ENCODE measurements at places on chromosomes 3 and 15.

- DNase-seq = no peak
These were observed 431.0 kb upstream of the ATP10A start for GRCh38 chr15:26294059-26294689.

- peak; percentile 91 for DNase-seq
These were observed 12.4 kb upstream of the CACNA2D2 start for GRCh38 chr3:50515565-50516439.

DNA sequence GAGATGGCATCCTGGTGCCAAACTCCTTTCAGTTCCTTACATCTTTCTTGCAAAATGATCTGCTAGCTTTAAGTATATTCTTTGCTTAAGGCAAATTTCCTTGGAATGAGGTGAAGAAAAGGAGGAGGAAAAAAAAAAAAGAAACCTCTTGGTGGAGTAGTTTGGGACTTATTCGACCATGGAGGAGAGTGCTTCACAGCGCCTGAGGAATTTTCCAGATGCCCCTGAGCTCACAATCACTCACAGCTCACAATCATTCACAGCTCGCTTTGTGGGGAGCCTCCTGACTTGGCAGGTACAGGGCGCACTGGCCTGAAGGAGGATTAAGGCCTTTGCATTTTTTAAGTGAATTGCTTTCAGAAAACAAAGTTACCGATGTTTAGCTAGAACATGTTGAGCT is 53.9 kb downstream of the BOC start:
- DNase-seq = no peak

DNA sequence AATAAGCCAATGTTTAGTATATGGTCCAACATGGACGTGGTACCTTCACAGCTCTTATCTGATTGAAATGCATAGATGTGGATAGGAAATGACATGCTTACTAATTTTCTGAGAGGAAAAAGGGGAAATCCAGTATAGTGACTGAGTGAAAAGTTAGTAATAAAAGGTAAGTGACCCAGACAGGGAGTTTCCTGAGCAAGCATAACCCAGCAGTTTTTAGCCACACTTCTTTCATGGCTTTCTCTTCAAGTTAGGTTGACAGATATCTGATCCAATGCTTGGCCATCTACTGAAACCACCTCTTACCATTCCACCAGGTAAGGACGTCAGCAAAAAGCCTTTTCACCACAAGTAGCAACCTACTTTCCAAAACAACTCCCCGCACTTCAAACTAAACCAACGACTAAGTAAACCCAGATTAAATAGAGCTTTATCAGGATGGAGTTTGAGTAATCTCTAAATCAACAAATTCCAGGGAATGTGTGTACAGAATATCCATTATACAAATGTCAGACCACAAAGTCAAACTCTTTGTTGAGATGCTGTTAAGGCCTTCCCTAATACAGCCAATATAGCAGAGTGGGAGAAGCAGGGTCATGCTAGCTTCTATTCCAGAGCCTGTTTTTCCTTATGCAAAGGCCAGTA is 329.7 kb downstream of the RORA start:
- DNase-seq = no peak

GRCh38 chr3:141894524-141895176 is 18.2 kb downstream of the ATP1B3 start:
- DNase-seq = peak; percentile 20

DNA sequence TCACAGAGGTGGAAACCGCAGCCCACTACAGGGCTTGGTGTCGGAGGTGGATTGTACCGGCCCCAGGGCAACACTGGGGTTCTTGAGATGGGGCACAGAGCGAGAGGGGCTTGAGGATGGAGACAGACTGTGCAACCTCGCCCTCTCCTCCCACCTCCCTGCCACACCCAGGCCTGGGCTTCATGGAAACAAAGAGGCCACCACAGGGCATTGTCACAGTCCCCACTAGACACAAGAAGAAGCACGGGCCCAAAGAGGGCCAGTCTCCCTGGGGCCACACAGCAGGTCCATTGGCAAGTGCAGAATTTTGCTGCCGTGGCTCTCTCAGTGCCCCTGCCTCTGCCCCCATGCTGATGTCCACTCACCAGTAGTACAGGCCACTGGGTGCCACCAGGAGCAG is 4.1 kb upstream of the CALML4 start:
- no peak for DNase-seq

- no peak for DNase-seq
These were observed 43.4 kb downstream of the HCN4 start for GRCh38 chr15:73325191-73325861.

GRCh38 chr3:107431246-107432012 is 54.2 kb downstream of the CCDC54 start:
- peak; percentile 79 for DNase-seq

DNA sequence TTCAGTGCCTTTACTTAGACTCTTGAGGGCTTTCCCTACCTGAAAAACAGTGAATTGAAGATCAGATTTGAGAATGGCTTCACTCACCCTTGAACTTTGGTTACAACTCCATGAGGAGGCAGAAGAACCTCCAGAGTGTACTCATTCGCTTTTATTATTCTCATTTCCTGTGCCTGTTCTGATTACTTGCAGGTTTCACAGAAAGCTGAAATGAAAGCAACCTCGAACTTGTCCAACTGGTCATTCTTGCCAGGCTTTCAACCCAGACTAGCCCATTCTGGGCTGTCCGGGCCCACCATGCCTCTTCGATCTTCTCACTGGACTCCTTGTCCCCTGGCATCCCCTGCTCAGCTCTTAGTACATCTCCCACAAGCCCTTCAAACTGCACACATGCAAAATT is 20.2 kb upstream of the THUMPD3 start:
- DNase-seq = no peak

DNA sequence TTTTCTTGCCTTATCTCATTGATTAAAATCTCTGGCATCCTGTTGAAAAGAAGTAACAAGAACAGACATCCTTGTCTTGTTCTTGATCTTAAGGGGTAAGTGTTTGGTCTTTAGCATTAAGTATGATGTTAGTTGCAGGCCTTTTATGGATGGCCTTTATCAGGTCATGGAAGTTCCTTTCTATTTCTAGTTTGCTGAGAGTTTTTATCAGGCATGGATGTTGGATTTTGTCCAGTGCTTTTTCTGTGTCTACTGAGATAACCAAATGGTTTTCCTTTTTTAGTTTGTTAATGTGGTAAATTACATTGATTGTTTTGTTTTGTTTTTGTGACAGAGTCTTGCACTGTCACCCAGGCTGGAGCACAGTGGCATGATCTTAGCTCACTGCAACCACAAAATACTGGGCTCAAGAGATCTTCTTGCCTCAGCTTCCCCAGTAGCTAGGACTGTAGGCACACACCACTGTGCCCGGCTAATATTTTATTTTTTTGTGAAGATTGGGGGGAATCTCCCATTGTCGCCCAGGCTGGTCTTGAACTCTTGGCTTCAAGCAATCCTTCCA is 26.3 kb downstream of the MRAS start:
- no peak for DNase-seq

DNA sequence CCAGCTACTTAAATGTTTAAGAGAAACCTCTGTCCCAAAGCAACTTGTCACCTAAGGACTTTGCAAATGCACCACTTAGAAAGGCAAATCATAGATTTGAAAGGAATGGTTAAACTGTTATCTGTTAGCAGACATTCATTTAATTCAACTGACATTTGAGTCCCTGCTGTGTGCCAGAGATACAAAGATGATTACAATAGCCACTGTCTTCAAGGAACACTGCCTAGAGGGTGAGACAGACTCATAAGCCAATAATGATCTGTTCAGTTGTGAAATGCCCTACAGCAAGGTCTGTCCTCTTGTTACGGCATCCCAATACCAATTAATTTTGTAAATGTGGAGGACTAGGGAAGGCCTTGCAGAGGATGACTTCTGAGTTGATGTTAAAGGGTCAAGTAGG is 113.1 kb downstream of the ATG7 start:
- DNase-seq = no peak

DNA sequence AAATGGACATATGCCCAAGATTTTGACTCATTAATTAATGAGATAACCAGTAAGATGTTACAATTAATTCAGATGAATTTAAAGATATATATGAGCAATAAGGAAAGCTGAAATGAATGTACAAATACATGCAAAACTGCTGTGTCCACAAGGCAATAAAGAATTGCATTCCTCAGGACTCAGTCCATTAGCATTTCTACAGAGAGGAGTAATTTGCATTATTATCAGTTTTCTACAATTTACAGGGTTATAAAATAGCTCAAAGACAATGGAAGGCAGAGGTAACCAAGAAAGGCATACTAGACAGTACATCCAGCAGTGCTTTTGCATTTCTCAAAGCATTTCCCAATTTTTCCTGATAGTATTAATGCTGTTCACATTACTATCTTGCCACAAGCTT is 377.1 kb upstream of the GOLIM4 start:
- no peak for DNase-seq

DNA sequence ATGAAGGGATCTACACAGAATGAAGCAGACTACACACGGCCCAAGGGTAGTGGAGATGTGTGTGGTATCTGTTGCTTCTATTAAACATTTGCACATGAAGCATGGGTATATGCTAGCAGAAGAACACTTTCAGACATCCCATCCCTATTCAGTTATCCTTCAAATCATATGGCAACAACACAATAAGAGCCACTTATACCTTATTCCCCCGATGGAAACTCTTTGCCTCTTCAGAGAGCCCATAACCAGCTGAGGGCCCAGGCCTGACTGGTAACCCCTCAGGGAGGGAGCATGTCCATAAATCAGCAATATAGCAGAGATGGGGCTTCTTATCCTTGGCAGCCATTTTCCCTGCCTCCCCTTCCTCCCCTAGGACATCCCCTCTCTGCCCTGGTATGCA is 210.6 kb downstream of the FHIT start:
- DNase-seq = no peak

GRCh38 chr3:150876611-150877265 is 28.5 kb downstream of the MINDY4B start:
- no peak for DNase-seq

- no peak for DNase-seq
These were observed 787 bp downstream of the TRPM1 start for GRCh38 chr15:31100738-31101137.

DNA sequence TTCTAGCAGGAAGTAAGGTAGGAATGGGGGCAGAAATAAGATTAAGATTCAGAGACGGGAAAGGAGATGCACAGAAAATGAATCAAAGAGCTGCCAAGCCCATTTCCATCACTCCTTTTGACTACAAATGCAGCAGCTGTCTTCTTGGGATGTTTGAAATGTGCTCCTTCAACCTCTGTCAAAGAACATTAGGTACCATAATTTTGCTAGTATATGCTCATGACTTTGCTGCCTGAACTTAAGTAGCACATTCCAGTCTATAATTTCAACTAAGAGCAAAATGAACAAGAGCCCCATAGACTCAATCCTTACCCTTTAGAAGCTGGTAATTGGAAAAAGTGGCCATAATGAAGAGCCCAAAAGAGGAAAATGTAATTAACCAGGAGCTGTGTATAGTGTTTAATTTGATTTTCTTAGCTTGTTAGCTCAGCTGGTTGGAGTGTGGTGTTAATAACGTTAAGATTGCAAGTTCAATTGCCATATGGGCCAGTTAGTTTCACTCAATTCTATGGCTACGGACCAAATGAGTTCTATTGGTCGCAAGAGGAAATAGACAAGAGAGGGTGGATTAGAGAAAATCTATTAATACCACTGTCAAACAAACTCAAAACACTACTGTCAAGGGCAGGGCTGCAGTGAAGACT is 349.9 kb downstream of the ZBBX start:
- DNase-seq = no peak

DNA sequence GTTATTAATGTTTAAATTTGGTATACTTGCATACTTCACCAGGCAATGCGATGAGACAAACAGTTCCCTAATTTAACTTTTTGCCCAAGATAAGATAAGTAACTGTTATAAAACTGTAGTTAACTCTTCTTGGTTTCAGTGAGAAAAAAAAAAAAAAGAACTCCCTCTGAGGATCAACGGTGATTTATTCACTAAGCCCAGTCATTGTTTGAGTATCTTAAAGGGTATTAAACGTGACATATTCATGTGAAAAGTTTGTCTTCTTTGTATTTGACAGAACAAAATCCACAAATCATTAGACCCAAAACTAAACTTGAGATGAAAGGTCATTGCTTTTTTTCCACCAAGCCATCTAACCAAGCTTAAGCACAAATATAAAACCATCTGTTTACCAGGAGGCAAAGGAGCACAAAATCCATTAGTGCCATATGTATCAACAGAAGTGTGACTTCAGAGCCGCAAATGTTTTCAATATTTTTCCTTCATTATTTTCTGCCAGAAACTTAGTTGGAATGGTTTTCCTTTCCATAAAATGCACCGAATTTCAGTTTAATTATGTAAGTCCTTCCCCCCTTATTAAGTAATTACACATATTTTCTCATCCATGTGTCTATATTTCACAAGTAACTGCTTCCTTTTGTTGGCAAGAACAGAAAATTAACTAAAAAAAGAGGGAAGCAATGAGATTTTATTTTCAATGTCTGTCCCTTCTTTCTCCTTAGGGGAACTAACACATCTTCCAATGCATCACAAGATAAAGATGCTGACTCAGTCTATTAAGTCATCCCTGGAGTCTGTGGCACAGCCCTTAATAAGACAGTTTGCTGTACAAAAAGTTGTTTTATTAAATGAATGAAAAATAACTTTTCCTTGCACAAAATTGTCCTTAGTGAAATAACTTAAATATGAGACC is 92.2 kb upstream of the RAP2B start:
- peak; percentile 6 for DNase-seq

- DNase-seq = no peak
These were observed 46.9 kb downstream of the NFKBIZ start for GRCh38 chr3:101896083-101896757.

GRCh38 chr3:124318014-124318413 is 326.1 kb upstream of the ROPN1 start:
- DNase-seq = no peak

DNA sequence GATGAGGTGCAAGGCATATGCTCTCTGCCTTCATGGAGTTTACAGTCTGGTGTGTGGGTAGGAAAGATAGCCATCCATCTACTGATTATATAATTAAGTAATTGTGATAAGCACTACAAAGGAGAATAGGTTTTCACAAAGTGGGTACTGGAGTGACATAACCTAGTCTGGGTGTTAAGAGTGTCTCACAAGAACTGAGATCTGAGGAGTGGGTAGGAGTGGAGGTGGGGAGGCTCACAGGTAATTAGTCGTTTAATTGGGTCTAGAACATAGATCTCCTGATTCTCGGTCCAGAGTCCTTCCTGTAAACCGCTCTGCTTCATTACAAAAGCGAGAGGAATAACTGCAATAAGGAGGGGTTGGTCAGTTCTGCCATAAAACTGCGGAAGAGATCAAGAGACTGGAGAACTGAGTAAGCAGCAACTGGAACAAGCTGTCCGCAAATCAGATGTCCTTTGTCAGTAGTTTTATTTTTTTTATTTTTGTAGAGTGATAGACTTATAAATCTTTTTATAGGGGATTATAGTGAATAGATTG is 2.2 kb downstream of the NEO1 start:
- DNase-seq = peak; percentile 30

- no peak for DNase-seq
These were observed 10.6 kb upstream of the POLG start for GRCh38 chr15:89345248-89345647.
